ENCODE measurements at places on chromosomes 12 and 14. TPM values are rescaled to one million over a fixed set of nuclear protein-coding genes. Genes with fewer than 3 reads are reported as not detected.

GRCh38 chr12:110543252-110543959, 39.7 kb downstream of the PPTC7 start:
- DNase-seq = no peak

GRCh38 chr12:100163416-100164152, 20.9 kb upstream of the BLTP3B start:
- peak; percentile 96 for DNase-seq

- DNase-seq = no peak
These were observed 19.4 kb downstream of the LDHB start for GRCh38 chr12:21638054-21638891.

The ASB2 gene
- 0.35 TPM for total RNA-seq

The CLEC4A gene
- 0.18 TPM for total RNA-seq

The SLC6A15 gene
- 12.9 TPM for total RNA-seq

DNA sequence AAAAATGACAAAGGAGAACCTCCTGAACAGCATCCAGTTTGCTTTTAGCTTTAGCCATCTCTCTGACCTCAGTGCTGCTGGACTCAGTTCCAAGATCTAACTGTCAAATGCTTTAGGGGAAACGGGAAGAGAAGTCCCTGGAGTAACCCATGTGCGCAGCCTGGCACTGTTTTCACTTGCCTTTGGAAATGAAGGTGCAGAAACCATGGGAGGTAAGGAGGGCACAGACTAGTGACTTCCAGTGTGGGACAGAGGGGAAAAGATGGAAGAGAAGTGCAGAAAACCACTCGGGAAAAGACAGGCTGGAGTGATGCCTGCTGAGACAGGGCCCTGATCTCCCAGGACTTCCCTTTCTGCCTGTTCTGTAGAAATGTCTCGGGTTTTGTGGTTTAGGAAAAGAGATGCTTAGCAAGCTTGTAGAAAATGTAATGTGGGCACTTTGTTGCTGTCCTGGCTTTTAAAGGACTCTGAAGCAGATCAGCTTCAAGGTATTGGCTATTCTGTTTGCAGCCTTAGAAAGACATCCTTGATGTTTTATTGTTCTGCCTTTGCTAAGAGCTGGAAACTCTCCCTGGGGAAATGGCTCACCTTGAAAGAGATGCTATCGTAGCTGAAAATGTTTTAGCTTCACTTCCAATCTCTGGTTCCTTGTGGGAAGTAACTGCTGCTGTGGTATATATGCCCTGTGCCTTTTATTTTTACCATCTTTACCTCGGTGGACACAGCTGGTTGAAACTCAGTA, 124.6 kb upstream of the HIF1A start:
- no peak for DNase-seq

DNA sequence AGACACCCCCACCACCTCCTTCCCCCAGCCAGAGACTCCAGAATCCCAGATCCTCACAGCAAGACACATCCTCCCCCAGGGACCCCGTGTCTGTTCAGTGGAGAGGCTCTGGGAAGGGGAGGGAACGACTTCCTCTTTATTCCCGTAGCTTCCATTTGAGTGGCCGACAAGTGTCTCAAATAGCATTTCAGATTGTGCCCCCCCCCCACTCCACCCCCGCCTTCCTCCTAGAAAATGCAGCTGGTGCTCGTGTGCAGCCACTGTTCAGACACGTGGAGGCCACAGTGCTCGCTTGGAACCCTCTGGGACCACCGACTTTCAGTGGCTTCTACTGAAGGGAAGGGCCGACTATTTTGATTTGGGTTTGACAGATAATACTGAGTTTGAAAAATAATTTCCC, 14.3 kb downstream of the PPP2R5C start:
- no peak for DNase-seq

DNA sequence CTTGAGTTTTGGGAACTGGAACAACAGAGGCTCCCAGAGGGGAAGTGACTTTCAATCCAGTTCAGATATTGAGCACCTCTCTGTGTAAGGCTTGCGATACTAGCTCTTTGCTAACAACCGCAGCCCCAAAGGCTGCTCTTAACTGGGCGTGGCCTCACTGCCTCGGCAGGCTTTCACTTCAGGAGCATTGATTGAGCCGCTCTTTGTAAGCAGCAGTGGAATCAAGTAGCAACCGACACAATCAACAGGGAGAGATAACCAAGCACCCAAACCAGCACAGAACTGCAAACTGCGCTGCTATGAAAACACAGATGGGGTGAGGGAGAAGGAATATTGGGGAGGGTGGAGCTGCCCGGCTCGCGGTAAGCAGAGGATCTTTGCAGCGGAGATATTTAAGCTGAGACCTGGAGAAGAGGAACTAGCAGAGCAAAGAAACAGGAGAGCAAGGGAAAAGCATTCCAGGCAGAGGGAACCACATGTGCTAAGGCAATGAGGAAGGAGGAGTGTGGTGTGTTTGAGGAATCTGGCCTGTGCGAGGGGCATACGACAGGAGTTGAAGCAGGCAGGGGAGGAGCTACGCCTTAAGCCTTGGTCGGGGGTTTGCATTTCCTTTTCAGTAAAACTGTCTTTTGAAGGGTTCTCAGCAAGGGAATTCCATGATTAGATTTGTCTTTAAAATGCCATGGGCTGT, 17.3 kb upstream of the YY1 start:
- DNase-seq = peak; percentile 77

DNA sequence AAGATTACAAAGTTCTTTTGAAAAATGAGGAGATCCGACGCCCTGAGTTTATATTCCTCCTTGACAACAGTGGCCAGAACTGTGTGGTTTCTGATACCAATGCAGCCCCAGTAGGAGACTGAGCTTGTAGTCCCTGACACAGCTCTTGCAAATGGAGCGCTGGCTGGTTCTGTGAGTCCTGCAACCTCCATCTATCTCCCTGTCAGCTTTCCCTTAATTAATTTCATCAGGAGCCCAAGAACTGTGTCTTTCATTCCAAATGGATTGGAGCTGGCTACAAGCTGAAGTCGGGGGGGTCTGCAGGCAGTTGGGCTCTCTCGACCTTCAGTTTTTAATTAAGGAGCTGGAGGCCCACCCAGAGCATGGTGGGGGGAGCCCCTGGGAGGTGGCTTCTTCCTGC, 160.6 kb downstream of the ADGRD1 start:
- no peak for DNase-seq

DNA sequence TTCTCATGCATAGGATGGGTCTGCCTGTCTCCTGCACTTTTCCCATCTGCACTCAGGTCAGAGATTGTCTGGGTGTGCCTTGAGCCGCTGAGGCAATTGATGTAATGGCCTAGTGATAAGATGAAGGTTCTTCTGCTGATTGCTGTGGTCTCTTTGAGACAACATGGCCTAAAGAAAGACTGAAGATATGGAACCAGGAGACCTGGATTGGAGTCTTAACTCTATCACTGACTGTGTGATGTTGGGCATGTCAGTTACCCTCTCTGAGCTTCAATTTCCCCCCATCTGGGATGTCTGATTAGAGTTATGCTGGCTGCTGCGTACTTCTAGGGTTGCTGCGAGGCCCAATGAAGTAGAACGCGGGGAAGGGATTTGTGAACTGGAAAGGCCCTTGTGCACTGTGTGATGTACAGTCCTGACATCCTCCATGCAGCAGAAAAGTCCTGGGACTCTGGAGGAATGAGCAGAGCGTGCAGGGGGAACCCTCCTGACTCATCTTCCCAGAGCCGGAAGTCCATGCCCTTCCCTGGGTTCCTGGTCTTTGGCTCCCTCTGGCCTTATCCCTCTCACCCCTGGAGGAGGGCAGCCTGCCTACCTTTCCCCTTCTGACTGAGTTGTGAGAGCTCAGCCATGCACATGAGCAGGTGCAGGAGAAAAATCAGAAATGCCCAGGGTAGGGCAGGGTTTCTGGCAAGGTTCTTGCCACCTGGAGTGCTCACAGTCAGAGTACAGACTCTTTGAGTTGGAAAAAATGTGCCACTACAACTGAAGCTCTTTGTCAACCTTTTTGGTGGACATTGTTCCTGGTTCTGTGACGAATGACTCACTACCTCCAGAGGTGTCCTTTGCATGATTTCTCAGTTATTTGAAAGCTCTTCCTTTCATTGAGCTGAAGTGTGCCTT, 21.1 kb downstream of the PLEKHD1 start:
- no peak for DNase-seq

The ATG101 gene
- total RNA-seq = 58.3 TPM

- no peak for DNase-seq
These were observed 82.0 kb upstream of the CPM start for GRCh38 chr12:69015017-69015416.

DNA sequence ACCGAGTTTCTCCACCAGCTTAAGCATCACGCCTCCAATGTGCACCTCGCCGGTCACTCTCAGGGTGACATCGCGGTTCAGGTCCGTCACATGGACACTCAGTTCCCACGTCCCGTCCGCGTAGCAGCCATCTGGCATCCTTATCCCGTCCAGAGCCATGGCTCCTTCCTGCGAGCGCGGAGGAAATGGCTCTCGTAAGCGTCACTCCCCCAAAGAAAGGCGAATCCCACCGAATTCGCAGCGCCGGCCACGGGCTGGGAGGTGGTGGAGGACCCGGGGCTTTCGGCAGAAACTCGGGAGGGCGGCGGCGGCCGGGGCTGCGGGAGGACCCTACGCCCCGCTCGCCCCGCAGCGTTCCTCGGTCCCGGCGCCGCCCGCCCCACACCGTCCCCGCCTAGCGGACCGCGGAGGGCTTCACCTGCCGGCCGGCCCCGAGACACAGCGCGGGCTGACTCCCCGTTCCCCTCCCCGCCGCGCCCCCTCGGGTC, 396 bp downstream of the FERMT2 start:
- peak; percentile 46 for DNase-seq

DNA sequence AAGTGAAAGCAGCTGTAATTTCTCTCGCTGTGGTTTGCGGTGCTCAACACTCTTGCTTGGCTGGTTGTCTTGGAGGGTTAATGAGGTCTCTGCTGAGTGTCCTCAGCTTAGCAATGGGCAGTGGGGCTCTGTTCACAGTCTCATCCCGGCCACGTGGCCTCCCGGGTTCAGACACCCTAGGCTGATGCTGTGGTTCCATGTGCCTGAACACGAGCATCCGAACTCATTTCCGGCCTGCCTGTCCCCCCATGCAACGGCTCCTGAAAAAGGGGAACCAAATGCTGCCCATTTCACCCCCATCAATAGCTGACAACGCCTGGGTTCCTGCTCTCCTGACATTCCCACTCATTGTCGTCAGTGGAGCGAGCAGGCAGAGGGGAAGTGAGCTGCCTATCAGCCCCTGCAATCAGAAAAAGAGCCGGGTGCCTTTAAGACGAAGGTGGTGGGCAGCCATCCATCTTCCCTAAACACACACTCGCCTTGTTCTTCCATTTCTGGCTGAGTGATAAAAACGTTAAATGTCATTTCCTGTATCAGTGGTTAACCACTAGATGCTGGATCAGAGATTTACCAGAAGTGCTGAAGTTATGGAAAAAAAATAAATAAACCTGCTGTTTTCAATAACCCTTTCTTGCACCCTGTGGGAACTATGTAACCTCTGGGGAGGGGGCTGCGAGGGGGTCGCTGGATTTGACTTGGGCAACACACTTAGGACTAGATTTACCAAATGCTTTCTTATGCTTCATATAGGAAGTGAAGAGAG, 60.3 kb upstream of the BCL2L14 start:
- DNase-seq = no peak

DNA sequence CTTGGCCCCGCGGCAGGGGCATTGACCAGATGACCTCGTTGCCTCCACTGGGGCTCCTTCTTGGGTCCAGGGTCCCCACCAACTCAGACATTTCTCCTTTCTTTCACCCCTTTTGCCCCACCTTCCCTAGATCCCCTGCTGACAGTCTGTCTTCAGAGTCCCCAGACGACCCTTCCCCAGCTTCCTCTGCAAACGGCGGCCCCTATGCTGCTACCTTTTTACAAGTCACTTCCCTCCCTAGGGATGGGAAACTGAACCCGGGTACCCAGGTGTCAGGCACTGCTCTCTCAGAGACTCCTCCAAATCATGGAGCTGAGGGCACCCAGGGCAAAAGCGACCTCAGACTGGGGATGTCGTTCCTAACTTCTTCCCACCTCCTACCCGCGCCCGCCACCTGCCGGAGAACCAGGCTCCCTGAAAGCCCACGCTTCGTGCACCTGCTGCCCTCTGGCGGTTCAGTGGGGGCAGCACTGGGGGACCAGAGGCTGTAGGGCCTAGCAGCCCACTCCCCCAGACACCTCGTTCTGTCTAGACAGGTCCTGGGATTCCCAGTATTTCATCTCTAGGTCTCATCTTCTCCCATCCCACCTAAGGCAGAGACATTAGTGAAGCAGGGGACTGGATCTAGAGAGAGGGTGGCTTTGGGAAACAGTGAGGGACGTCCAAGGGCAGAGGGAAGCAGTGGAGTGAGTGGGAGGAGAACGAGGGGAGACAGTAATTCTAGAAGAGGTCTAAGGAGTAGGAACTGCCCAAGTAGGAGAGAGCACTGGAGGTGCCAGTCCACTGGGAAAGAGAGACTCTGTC, 4.9 kb downstream of the ZNF385A start:
- DNase-seq = peak; percentile 96

The FAM181A gene
- not detected for total RNA-seq

DNA sequence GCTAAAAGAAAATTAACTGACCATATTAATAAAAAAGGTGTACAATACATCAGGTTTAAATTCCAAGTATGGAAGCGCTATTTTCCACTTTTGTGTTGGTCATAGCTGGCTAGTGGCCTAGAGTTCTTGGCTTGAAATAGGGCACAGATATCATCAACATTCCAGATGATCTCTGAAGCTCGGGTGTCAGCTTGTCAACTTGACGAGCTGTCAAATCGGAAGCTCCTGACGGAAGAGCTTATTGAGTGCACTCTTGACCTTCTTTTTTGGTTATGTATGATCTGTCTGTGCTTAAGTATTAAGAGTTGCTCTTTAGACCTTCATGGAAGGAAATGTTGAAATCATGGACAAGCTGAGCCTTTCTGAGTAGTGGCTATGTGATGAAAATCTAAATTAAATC, 177.9 kb downstream of the APAF1 start:
- DNase-seq = no peak

GRCh38 chr12:59593761-59594160, 2.1 kb upstream of the SLC16A7 start:
- DNase-seq = no peak

DNA sequence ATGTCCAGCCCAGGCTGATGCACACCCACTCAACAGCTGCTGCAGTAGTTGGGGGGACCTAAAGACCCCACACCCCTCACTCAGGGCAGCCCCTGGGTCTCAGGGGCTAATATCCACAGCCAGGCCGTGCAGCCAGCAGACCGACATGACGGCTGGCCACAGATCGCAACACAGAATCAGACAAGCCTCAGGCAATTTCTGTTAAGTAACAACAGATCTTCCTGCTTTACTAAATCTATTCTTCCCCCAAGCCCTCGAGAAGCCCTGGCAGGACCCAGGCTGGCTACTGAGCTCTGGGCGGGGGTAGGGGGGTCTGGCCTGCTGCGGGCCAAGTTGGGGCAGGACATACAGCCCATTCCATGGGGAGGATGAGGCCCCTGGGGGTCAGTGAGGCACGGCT, 28.0 kb upstream of the NUDT14 start:
- no peak for DNase-seq

The PTCSC3 gene
- total RNA-seq = not detected

- peak; percentile 95 for DNase-seq
These were observed at the start of gene FGD4 for GRCh38 chr12:32399370-32400113. Gene FGD4 (plus strand): TSS chr12:32399558.
